NCI-H146 (cell line): ENCODE measurements at places on chromosomes 3 and 15.
A peak's percentile ranks its signal among the peaks of the same experiment; 100 is the strongest.

- no peak for DNase-seq
Measured at GRCh38 chr3:22980346-22980745, 222.8 kb upstream of the UBE2E2 start.

DNA sequence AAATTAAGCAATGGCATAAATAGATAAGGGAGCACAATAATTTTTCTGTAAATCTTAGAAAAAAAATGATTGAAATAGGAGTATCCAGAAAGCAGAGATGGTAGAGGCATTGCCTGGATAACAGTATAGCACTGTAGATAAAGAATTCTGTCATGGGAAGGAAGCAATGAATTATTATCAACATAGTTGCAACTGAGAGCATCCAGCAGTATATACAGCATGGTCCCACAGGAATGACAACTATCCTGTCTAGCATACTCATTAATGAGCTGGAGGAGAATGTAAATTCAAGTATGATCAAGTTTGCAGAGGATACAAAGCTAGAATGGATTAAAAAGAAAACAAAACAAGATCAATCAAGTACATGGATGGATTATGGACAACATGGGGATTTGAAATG lies 90.8 kb downstream of the DPH6 start:
- DNase-seq, result no peak

GRCh38 chr3:36650271-36650671 lies 114.1 kb downstream of the DCLK3 start:
- DNase-seq, result no peak

DNA sequence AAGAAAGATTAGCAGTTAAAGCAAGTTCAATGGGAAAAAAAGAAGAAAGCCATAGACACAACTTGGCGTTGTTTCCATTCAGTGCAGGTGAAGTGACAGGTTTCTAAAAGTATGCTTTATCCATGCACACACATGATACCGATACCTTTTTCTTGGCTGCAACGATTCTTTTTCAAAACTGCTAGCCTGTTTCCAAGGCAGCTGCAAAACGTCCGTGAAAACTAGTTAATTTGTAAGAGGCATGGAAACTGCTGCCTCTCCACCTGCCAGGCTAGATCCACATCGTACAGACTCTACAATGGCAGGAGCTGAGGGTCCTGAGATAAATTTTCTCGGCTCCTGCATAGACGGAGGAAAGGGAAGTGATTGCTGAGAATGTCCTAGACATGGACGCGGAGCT lies 128.9 kb upstream of the ICE2 start:
- no peak for DNase-seq

DNA sequence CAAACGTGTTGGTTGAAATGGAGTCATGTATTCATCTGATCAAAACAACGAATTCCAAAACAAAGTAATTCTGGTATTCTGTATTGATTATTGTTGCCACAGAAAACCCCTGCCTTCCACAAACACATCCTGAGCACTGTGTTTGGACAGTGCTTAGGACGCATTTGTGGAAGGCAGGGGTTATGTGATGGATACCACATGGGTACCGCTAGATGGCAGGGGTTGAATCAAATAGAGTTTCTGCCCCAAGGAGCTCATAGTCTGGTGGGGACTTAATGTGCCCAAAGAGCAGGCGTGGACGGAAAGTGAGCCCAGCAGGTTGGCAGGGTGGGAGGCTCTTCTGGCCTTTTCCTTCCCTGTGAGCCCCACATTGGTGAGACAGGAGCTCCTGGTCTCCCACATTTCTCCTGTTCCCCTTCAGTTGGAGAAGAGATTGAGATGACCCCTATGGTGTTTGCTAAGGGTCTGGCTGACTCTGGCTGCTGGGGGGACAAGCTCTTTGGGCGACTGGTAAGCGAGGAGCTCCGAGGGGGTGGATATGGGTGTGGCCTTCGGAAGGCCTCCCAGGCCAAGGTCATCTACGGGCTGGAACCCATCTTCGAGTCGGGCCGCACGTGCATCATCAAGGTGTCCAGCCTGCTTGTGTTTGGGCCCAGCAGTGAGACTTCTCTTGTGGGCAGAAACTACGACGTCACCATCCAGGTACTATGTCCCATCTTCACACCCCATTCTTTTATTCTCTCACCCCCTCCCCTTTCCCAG lies 22.1 kb upstream of the SLC28A1 start:
- DNase-seq, result no peak

- DNase-seq, result no peak
Measured at GRCh38 chr3:23752126-23752525, 53.6 kb upstream of the UBE2E1 start.

- no peak for DNase-seq
Measured at GRCh38 chr3:104907507-104907906, 459.2 kb upstream of the ALCAM start.

GRCh38 chr3:130979117-130979516 lies 47.5 kb downstream of the ASTE1 start:
- no peak for DNase-seq

DNA sequence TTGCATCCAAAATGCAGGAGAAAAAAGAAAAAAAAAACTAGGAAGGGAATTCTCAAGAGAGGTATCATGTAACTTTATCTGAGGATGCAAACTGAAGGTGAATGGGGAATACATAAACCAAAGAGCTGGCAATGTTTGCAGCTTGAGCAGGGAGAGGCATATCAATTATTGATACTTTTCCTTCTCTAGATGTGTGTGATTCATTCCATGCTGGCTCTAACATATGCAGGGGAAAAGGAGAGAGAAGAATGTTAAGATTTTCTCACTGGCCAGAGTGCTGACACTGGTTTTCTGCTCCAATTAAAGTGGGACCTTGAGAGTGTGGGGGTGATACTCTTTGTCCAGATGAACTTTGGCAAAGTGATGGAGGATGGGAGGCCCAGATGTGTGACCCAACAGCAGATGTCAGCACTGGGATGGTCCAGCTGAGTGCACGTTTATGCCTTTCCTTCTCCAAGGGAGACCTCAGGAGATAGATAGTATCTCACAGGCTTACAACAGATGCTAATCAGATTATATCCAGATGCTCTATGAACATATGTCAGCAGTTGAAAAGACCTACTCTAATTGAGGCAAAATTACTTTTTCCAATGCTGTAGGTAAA lies 50.0 kb upstream of the PSMD6 start:
- DNase-seq, result no peak

- DNase-seq, result no peak
Measured at GRCh38 chr3:46456118-46456517, 8.6 kb downstream of the LTF start.

GRCh38 chr15:70758790-70759462 lies 4.4 kb downstream of the UACA start:
- no peak for DNase-seq

DNA sequence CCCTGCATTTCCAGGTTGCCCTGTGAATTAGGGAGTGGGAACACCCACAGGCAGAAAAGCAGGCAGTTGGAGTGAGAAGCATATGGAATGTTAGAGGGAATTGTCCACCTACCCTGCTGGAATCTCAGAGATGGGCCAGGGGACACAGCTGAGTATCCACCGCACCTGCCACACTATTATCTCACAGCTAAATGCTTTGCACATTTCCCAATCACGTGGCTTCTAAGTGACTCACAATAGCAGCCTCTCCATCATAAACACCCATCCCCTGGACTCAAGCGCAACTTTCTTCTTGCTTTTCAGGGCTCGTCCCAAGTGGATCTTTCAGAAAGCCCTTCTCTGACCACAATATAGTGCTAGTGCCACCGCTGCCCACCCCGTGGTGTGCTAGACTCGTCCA lies 389.0 kb upstream of the LMCD1 start:
- DNase-seq, result peak; percentile 8

DNA sequence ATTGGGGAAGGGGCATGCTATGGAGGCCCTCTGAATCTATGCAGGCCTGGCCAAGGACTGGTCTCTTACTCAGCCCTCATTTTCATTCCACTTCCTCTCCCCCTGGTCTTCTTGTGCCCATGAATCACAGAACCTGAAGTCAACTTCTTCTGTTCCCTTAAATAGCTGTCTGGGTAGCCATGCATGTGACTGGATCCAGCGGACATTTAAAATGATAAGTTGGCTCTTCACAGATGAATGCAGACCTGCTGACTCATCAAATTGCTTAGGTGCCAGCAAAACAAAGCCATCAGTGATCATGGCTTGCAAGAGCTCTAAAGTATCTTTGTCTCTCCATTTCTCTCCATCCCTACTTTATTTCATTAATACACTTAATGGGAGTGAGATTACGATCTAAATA lies 90.1 kb upstream of the CADPS start:
- no peak for DNase-seq

DNA sequence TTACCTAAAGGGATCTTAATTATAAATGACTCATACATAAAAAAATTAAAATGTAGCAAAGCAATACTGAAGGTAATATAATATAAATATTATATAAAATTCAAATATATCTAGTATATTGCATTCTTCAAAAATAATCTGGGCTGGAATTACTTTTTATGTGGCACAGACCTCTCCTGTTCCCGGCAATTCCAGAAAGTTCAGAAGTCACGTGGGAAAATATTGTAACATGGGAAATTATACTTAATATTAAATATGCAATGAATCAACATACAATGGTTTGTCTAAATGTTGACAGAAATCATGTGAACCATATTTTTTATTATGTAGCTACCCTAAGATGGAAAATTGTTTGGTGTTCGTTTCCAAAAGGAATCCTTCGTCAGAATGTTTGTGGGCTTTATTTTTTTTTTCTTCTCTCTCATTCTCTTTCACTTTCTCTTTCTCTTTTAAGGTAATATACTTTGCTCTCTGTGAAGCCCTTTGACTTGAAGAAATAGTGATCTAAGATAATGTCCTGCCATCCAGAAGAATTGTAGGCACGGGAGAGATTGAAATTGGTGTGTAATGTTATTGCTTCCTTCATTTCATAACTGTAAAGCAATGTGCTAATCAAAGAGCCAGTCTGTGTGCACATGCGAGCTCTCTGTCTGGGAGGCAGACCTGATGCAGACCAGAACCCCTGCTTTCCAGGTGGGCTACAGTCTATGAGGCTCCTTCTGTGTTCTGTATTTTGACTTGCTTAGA lies 559.4 kb downstream of the NR2F2 start:
- no peak for DNase-seq

DNA sequence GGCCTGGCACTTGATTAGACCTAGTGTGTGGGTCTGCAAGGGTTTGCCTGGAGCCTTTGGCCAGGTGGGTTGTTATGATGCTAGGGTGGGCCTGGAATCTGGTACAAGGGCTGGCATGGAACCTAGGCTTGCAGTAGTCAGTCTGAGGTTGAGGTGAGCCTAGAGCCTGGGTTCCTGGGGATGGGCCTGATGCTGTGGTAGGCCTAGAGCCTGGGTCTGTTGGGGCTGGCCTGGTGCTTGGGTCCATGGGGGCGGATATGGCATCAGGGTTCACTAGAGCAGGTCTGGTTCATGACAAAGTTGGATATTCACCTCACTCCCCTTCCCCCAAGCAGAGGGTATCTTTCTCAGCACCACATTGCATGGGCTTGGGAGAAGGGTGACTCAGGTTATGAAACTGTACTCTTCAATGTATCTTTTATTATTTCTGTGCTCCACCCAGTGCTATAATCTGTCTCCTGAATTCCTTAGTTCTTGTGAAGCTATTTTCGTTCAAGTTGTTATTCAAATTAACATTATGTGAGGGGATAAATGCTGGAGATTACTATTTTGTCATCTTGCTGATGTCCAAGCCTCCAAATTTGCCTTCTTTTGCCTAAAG lies 274.4 kb downstream of the NFKBIZ start:
- DNase-seq, result no peak
